ENCODE measurements at places on chromosomes 4 and X. TPM values are rescaled to one million over a fixed set of nuclear protein-coding genes. Genes with fewer than 3 reads are reported as not detected.

The EMCN gene
- not detected for total RNA-seq

The SPANXA2 gene
- not detected for total RNA-seq

The ITIH6 gene
- not detected for total RNA-seq

The RP2 gene
- total RNA-seq, result 16.6 TPM

The CORIN gene
- 0.38 TPM for total RNA-seq

The CYP2U1 gene
- total RNA-seq, result 1.4 TPM

The NMU gene
- total RNA-seq, result 4.2 TPM

The PCYT1B gene
- 0.13 TPM for total RNA-seq

The BMPR1B gene
- 15.3 TPM for total RNA-seq

The IL15 gene
- total RNA-seq, result 0.53 TPM

The CPZ gene
- total RNA-seq, result not detected

The NLRP2B gene
- not detected for total RNA-seq

The TMSB15C gene
- 1.8 TPM for total RNA-seq

The PPBP gene
- 0.13 TPM for total RNA-seq

The CCKAR gene
- total RNA-seq, result not detected

The EBP gene
- 244 TPM for total RNA-seq

The SPRY1 gene
- total RNA-seq, result 3.2 TPM

The FGD1 gene
- total RNA-seq, result 1.7 TPM

The ALB gene
- not detected for total RNA-seq

The TECRL gene
- not detected for total RNA-seq

The USO1 gene
- total RNA-seq, result 89.5 TPM

The TSPAN6 gene
- 16.6 TPM for total RNA-seq

The LPAR4 gene
- not detected for total RNA-seq

The FATE1 gene
- total RNA-seq, result not detected

The CENPVL2 gene
- not detected for total RNA-seq

The NOX1 gene
- not detected for total RNA-seq

The AMMECR1 gene
- total RNA-seq, result 34.1 TPM

The TCEAL6 gene
- not detected for total RNA-seq

The ABCG2 gene
- under 0.01 TPM for total RNA-seq

The FAM47E gene
- total RNA-seq, result 0.26 TPM

The BBS7 gene
- total RNA-seq, result 13.4 TPM

The TMPRSS11F gene
- total RNA-seq, result 2.3 TPM

The EOLA2 gene
- total RNA-seq, result 21.9 TPM

The VGLL1 gene
- 0.77 TPM for total RNA-seq

The RIPPLY1 gene
- 0.13 TPM for total RNA-seq

The CT45A2 gene
- not detected for total RNA-seq

The SPATA4 gene
- total RNA-seq, result 0.13 TPM

The PPP4R3C gene
- not detected for total RNA-seq

The EVC2 gene
- 9.5 TPM for total RNA-seq

The EFHC2 gene
- not detected for total RNA-seq

The ATP2B3 gene
- not detected for total RNA-seq

The KLHL13 gene
- 1.8 TPM for total RNA-seq

Data from bronchial epithelial cell (primary cell).